Erythroblast (primary cell): ENCODE measurements at places on chromosomes 16 and 17.

GRCh38 chr16:56357765-56358322, 67.5 kb downstream of the AMFR start:
- DNase-seq, result no peak

DNA sequence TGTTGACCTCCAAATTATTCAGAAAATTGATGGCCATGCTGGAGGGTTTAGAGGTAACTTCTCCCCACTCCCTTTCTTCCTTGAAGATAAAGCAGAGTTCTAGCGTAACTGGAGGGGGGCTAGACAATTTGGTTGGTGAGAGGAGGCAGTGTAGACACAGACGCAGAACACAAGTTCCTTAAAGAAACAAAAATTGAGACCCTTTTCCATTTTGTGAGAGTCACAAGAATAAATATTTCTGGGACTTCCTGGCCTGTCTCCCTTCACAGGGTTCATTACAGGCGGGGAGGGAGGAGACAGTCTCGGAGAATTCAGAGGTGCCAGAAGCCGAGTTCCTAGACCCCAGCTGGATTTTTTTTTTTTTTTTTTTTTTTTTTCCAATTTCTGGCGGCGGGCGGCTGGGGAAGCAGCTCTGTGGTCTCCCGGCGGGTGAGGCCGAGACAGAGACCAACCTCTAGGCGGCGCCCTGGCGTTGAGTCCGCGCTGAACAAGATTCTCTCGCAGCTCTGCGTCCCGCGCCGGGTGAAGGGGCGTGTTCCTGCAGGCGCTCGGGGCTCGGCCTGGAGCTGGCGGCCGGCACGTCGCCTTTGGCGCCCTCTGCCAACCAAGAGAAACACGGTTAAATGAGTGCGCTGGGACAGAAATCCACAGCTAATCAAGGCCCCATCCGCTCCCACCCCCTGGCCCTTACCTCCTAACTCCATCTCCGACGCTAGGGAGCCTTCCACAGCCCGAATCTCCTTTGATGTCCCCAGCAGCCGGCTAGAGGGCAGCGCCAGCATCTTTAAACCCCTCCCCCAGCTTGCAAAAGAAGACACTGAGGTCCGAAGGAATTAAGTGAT, 10.2 kb upstream of the HOXB9 start:
- peak; percentile 80 for DNase-seq

DNA sequence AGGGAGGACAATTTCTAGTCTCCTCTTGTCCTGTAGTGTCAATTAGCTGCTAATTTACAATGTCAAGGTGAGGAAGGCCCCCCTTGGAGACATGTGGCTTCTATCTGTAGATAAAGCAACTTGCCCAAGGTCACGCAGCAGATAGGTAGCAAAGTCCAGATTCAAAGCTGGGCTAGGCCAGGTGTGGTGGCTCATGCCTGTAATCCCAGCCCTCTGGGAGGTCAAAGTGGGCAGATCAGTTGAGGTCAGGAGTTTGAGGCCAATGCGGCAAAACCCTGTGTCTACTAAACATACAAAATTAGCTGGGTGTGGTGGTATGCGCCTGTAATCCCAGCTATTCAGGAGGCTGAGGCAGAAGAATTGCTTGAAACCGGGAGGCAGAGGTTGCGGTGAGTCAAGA, 11.1 kb downstream of the TRPV3 start:
- no peak for DNase-seq

DNA sequence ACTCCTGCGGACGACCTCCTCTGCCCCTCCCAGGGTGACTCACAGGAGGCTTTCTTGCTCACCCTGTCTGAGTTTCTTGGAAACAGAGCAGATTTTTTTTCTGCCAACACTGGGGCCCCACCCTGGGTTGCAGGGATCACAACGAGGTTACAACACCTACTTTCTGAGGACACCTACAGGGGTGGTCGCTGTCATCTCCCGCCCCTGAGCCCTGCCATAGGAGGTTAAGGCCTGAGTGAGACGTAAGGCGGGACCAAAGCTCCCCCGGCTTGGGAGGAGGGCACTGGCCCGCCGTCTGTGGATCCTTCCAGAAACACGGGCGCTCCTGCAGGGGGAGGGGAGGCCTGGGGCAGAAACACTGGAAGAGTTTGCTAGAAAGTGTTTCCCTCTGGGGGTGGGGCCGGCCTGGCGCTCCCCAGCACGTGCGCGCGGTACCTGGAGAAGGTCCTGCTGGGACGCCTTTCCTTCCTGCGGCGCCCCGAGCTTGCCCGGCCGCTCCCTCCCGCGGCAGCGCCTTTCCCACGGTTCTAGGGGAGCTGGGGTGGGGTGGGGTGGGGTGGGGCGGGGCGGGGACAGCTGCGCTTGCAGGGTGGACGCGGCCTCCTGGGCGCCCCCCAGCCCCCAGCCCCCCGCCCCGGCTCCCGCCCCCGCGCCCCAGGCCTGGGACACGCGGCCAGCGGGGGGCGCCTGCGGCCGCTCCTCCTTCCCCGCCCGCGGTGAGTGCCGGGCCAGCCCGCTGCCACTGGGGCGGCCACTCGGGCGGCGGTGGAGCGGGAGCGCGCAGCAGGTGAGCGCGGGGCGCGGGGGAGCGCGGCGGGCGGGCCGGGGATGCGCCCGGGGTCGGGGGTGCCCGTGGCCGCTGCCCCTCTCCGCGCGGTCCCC, 20.7 kb upstream of the ADCY7 start:
- peak; percentile 84 for DNase-seq

GRCh38 chr16:31094088-31094423, 541 bp downstream of the VKORC1 start:
- no peak for DNase-seq

- no peak for DNase-seq
Measured at GRCh38 chr17:65503557-65503956, 57.9 kb downstream of the AXIN2 start.

DNA sequence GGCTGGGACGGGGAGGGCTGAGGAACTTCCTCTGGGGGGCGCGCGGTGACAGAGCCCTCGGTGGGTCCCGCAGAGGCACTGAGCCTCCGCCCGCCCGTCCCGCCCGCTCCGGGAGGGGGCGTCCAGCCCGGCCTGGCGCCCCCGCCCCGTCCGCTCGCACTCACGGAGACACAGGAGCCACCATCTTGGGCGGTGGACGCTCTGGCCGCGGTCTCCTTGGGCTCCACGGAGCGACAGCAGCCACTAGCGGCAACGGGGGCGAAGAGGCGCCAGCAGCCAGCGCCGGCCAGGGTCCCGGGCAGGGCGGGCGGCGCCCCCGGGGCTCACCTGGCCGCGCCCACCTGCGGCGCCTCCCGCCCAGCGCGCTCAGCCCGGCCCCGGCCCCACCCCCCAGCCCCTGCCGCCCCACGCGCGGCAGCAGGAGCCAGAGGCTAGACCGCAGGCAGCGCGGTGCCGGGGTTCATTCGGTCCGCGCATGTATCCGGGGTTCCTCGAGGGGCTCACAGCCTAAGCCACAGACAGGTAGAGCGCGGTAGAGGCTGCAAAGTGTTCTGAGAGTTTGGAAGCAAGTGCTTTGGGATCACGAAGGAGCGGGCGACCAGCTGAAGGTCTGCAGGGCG, at the start of gene C17orf113:
C17orf113 (minus strand) TSS at position 209 of the 620 bp plus-strand sequence. CDS start 7,225 bp downstream, outside the sequence.
- DNase-seq, result peak; percentile 65

GRCh38 chr17:2253768-2254406, 49.7 kb downstream of the SMG6 start:
- DNase-seq, result no peak

DNA sequence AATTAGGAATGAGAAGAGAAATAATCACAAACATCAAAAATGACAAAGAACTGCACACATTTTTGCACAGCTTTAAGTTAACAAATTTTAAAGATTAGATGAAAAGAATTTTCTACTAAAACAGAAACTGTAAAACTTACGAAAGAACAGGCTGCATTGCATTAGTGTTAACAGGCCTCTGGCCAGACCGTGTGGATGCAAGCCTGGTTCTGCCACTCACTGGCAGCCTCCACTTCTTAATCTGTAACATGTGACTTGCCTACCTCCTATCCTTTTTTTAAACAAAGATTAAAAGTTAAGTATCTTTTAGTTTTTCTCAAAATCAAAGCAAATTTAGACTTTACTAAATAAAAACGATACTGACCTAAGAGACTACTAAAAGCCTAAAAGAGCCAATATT, 37.5 kb downstream of the CREBBP start:
- no peak for DNase-seq

GRCh38 chr16:21281698-21282389, 3.8 kb upstream of the CRYM start:
- no peak for DNase-seq

- DNase-seq, result no peak
Measured at GRCh38 chr16:68319185-68319908, 8.5 kb downstream of the PRMT7 start.

DNA sequence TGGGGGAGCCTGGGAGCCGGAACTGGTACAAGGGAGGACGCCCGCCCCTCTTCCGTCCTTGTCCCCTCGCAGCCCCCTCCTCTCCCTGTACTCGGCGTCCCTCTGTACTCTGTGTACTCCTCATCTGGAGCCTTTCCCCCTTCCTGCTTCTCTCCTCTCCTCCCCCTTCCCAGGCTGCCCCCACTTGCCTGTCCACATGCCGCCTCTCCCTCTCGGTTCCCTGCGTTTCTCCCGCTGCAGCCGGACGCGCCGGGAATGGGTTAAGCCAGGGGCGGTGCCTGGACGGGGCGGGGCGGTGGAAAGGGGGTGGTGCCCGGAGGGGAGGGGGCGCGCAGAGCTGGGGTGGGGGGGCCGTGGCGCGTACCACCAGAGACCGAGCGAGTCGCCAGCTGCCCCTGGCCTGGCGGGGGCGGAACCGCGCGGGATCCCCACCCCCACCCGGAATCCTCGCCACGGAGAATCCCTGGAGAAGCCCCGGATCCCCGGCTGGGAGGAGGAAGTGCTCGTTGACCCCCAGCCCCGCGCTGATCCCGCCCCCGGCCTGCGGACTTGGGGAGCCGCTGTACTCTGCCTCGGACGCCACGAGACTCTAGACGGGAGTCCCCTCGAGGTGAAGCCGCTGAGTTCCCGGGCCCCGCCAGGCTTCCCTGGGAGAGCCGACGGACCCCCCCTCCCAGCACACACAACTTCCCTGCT, 22.6 kb downstream of the GJD3 start:
- peak; percentile 23 for DNase-seq

DNA sequence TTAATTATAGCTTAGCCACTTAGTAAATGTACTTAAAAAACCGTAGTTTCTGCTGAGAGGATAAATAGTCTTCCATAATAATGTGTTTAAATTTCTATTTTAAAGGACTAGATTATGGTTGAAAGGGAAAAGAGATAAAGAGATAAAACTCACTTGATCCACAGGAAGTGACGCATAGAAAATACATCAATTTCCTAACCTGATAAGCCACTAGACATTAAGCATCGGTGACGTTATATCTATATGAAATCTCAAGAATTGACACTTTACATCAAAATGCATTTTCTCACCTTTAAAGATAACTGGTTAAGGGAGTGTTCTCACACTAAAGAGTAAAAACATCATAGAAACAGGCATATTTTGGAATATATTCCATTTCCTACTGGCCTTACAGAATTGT, 5.8 kb downstream of the FBXO47 start:
- DNase-seq, result no peak

DNA sequence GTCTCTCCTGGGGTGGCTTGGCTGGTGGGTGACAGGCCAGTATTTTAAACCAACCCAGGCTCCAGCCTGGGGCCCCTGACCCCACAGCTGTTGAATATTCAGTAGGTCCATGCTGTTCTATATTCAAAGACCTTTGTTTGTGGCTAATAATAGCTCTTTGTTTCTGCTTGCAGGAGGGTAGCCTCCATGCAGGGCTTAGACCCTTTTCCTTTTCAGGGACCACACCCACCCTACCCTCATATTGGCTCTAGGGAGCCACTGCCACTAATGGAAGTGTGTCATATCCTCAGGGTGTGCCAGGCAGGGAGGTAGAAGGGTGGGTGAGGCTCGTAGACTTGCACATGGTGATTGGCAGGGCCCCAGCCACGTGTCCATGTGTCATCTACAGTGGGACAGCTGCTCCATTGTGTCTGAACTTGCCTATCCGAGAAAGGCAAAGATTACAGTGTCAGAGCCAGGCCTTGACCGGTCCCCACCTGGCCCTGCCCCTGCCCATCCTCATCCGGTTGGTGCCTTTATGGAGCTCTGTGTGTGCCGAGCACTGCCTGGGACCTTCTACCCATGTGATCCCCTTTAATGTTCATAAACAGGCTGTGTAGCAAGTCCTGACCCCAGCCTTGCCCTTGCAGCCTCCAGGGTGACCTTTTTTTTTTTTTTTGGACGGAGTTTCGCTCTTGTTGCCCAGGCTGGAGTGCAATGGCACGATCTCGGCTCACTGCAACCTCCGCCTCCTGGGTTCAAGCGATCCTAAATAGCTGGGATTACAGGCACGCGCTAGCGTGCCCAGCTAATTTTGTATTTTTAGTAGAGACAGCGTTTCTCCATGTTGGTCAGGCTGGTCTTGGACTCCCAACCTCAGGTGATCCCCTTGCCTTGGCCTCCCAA, 22.1 kb downstream of the TMC7 start:
- DNase-seq, result no peak

- DNase-seq, result no peak
Measured at GRCh38 chr17:36730095-36730808, 128.9 kb downstream of the MRM1 start.

DNA sequence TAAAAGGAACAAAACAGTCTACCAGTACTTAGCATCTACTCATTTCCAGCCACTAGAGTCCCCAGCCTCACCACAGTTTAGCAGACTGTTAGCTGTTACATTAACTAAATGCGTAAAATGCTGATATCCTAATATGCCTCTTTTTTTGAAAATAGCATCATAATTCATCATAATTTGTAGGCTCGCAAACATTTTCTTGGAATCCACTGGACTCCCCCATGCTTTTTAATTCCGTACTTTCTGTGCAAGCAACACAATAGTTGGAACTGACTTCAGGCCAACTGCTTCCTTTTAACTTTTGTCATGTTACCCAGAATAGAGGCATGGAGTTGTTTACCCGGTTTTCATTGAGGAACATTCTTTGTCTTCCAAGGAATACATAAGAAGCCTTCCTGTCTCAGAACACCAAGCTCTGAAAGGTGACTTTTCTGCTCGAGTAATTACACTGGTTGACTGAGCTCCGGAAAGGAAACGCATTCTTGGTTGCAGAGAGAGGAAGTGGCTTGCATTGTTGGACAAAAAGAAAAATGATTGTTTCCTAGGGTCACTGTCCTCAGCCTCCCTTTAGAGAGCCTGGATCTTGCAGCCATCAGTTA, 30.9 kb upstream of the SEC14L1 start:
- DNase-seq, result no peak

DNA sequence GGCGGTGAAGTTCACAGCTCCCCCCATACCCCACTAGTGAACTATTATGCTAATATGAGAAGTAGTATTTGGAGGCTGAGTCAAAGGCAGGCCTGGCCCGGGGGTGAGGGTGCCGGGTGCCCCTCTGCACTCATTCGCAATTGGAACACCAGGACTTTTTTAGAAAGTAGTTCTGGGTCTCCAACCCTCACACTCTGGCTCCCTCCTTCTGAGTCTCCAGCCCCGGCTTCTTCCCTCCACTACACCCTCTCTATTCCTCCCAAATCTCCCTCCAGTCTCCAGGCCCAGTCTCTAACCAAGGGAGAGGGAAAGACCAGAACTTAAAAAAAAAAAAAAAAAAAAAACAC, 11.3 kb upstream of the HOXB2 start:
- no peak for DNase-seq

DNA sequence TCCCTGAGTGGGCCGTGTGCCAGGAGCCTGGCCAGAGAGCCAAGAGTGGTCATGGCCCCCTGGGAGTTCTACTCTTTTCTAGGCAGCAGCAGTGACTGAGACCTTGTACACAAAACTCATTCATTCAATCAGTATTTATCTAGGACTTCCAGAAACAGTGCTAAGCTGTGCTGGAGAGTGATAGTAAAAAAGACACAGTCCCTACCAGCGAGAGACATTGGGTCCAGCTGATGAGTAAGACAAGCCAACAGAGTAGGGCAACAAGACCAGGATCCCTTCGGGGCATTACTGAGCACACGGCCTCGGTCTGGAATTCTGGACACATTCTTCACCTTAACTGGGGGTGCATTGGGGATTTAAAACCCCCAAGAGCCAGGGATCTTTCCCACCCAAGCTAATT, 20.2 kb downstream of the CBX4 start:
- DNase-seq, result peak; percentile 58

GRCh38 chr17:57853695-57854094, 3.9 kb upstream of the MRPS23 start:
- DNase-seq, result no peak
